ENCODE measurements at places on chromosomes 4 and X. TPM values are rescaled to one million over a fixed set of nuclear protein-coding genes. Genes with fewer than 3 reads are reported as not detected.

Gene IQCM
- not detected for total RNA-seq

Gene CCDC158
- total RNA-seq: not detected

Gene NAA10
- 194 TPM for total RNA-seq

Gene CD99L2
- total RNA-seq: 54.0 TPM

Gene TKTL2
- total RNA-seq: not detected

Gene PWWP3B
- total RNA-seq: not detected

Gene TMSB15C
- 0.16 TPM for total RNA-seq

Gene LIMCH1
- total RNA-seq: 39.7 TPM

Gene LONRF3
- 2.8 TPM for total RNA-seq

Gene COL25A1
- total RNA-seq: not detected

Gene CACNA1F
- total RNA-seq: not detected

Gene RIPPLY1
- total RNA-seq: 0.11 TPM

Gene FUNDC1
- total RNA-seq: 26.6 TPM

Gene PCSK1N
- total RNA-seq: 47.3 TPM

Gene TRPC3
- 0.05 TPM for total RNA-seq

Gene AFM
- not detected for total RNA-seq

Gene ELK1
- total RNA-seq: 38.7 TPM

Gene NPY5R
- not detected for total RNA-seq

Gene TCEAL5
- not detected for total RNA-seq

Gene CSAG1
- 0.25 TPM for total RNA-seq

Gene PAGE5
- total RNA-seq: not detected

Gene PNMA5
- not detected for total RNA-seq

Gene BANK1
- total RNA-seq: 1.1 TPM

Gene CTAG1B
- total RNA-seq: not detected

Gene MAGEA2
- 0.16 TPM for total RNA-seq

Gene TAF7L
- 0.10 TPM for total RNA-seq

Gene MMRN1
- not detected for total RNA-seq

Gene NUDT11
- total RNA-seq: 2.8 TPM

Gene ZNF141
- 2.8 TPM for total RNA-seq

Gene NDST3
- not detected for total RNA-seq

Gene COX7B2
- total RNA-seq: not detected

Gene FAM241A
- total RNA-seq: 0.90 TPM

Measured in A549 treated with GW870086 at 1 μM for 4 hours (cell line).